ENCODE measurements at places on chromosomes 3 and 15.

DNA sequence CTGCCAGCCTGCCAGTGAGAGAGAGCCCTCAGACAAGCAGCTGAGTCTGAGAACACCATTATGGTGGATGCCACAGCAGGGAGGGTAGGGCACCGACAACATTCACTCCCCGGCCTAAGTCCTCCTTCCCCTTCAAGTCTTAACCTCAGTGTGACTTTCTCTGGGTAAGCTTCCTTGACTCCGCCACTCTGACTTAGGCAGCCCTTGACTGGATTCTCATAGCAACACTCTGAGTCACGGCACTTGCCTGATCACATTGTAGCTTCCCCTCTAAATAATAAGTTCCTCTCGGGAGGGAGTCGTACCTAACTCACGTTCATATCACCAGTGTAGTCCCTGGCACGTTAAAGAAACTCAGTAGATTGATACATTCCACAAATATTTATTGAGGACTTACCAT is 180.5 kb downstream of the FOXB1 start:
- no peak for DNase-seq

GRCh38 chr15:41487381-41487780 is 6.3 kb upstream of the ITPKA start:
- DNase-seq = no peak

DNA sequence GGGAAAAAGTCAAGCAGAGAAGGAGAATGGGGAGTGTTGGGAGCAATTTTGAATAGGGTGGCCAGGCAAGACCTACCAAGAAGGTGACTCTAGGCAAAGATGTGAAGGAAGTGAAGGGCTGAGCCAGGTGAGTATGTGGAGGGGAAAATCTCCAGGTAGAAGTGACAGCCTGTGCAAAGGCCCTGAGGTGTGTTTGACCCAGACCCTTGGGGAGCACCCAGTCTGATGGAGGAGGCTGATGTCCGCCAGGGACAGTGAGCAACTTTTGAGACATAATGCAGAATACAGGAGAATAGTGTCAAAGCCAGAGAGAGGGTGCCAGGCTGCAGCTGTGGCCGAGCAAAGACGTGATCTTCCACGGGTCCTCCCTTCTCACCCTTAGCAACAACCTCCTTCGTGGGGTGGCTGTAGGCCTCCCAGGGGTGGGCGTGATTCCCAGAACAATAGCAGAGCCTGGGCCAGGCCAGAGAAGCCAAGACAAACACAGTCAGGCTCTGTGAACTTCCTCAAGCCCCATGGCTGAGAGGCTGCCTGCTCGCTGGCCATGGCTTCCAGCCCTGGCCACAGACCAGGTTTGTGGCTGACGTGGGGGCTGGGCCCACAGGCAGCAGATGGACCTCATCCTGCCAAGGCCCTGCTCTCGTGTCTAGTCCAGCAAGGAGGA is 58.1 kb downstream of the SLC6A6 start:
- no peak for DNase-seq

GRCh38 chr3:72634128-72634527 is 214.1 kb downstream of the SHQ1 start:
- no peak for DNase-seq

GRCh38 chr3:119631516-119631915 is 28.9 kb downstream of the POPDC2 start:
- DNase-seq = no peak

DNA sequence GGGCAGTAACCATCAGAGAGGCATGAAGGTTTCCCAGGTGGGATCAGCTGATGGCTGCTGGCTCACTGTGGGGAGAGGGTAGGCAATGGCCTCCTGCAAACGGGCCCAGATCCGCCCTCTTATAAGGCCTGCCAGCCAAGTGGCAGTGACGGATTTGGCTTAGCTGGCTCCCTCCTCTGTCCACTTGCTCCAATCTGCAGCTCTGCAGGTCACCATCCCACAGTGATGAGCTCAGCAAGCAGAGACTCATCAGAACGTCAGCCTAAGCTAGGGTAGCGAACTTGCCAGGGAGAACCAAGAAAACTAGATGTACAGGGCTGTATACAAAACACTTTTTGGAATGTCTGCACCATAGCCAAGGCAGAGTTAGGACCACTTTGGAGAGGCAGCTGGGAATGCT is 62.8 kb upstream of the DCLK3 start:
- no peak for DNase-seq

DNA sequence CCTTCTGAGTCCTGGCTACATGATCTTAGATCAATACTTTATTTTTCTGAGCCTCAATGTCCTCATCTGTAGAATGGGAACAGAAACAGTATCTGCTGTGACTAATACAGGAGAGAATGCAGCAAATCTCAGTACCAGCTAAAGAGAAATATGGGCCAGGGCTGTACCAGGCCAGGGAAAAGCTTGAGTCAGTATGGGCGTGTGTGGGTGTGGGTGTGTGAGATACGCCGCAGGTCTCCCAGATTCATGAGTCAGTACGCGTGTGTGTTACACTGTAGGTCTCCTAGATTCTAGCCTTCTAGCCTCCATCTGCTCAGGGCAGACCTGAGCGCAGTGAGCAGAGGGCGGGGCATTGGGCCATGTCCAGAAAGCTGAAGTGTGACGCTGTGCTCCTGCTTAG is 15.2 kb downstream of the GNAI2 start:
- DNase-seq = no peak

DNA sequence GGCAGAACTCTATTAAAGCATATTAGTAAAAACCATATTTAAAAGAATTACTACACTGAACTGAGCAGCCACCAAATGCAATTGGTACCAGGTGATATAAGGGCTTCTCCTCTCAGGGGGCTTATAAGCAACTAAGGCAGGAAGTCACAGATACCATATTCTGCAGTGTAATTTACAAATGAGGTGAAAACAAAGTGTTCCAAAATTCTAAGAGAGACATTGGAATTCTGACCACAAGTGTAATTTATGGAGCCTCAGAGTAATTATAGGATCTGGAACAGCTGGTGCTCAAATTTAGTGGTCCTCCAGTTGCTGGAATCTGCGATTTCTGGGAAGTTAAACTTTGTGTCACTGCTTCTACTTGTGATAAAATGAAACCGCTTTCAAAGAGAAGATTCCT is 3.1 kb upstream of the NR1I2 start:
- no peak for DNase-seq

DNA sequence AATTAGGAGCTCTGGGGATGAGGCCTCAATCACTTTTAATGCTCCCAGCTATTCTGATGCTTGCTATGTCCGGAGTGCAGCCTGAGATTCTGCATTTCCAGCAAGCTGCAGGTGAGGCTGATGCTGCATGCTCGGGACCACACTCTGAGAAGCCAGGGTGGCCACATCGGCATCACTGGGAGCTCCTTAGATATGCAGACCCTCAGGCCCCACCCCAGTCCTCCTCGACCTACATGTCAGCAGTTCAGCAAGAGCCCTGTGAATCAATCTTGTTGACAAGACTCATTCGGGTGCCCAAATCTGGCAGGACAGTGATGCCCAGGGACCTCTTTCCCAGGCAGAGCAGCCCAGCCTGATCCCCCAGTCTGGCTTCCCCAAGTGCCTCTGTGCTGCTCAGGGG is 44.1 kb upstream of the LCTL start:
- no peak for DNase-seq

- DNase-seq = no peak
These were observed 94.1 kb upstream of the CHL1 start for GRCh38 chr3:102484-102883.

DNA sequence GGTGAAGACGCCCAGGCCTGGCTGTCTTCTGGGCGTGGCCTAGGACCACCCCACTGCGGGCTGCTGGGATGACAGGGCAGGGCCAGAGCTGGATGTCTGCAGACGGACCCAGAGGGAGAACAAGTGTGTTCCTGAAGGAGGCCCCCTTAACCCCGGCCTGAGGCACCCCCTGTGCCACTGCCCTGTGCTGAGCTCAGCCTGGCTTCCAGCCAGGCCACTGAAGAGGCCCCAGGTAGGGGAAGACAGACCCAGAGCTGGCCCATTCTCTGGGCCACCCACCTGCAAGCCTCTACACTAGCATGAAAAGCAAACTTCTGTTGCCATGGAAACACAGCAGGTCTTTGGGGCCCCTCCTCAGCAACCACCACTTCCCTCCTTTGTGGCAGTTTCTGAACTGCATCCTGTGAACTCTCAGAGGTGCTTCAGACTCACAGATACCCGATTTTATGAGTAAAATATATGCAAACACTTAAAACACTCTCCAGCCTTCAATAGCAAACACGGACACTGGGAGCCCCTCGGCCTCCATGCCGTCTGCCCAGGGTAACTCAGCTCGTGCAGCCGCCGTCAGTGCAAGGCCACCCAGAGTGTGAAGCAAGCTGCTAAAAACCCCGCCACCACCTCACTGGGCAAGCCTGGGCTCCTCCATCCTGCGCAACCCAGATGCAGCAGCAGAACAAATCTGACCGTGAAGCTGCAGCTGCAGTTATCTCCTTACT is 42.5 kb downstream of the CMTM6 start:
- DNase-seq = peak; percentile 28
